Right ventricle myocardium superior (tissue), 1 donor: ENCODE measurements at places on chromosomes 5 and 9.

- no peak for DNase-seq
Observed at GRCh38 chr5:154683101-154683880, 71.9 kb upstream of the LARP1 start.

DNA sequence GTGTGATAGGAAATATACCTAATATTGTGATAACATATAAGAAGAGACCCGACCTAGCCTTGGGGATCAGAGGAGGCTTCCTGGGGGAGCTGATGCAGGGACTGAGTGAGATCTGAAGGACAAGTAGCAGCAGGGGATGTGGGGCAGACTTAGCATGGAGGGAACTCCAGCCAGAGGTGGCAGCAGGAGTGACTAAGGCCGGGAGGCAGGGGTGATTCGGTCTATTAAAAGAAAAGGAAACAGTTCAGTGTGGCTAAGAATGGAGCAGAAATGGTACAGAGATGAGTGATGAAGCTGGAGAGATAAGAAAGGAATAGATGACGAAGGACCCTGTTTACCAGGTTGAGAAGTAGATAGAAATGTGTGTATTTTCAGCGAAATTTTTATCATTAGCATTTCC lies 408.8 kb downstream of the ENC1 start:
- DNase-seq, result no peak

- DNase-seq, result no peak
Observed at GRCh38 chr5:3852161-3852916, 256.7 kb downstream of the IRX1 start.

DNA sequence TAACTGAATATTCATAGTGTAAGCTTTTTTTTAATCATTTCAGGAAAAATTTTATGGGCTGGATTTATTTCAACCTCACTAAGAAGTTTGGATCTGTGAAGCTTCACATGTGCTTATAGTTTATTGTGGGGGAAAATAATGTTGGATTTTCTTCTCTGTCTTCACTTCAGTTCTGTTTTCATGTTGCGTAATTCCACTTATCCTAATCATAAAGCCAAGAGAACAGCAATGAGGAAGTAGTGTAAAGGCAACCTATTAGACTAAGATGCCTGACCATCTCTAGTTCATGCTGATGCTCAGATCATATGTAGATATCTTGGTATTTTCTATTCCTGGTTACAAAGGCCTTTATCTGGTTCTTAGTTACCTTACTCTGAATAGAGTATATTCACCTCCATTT lies 50.0 kb downstream of the CD180 start:
- DNase-seq, result no peak

DNA sequence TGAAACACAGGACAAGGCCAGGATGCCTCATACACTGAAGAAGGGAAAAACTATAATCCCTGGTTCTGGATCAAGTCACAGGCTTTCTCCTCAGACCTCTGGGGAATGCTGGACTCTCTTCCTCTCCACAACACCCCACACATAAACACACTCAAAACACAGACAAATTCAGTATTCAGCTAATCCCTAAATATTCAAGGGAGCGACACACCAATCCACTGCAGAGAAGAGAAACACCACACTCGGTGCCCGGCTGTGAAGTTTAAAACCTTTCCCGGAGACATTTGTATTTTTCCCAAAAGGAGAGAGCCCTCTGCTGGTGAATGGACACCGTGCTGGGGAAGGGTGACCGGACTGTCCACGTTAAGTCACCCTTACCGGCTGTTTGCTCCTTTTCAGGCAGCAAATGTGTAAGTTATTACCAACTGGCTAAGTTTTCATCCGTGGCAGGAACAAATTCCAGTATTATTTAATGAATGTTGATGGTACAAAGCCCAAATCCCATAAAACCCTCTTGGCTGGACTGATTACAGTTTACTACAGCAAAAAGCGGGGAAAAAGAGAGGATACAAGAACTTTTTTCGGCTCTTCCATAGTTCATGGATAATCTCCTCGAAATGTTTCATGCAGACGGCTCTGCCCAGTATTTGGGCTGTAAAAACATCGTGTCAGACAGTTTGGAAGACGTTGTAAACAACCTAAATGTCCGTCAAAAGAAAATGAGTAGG lies 130.9 kb upstream of the SLC30A5 start:
- DNase-seq, result peak; percentile 54

GRCh38 chr5:139246394-139246793 lies 47.1 kb upstream of the MATR3 start:
- no peak for DNase-seq

GRCh38 chr5:94469894-94470329 lies 148.5 kb downstream of the KIAA0825 start:
- no peak for DNase-seq

- no peak for DNase-seq
Observed at GRCh38 chr5:19406576-19407365, 581.2 kb downstream of the CDH18 start.

GRCh38 chr5:158450751-158451171 lies 591.8 kb upstream of the CLINT1 start:
- DNase-seq, result no peak

DNA sequence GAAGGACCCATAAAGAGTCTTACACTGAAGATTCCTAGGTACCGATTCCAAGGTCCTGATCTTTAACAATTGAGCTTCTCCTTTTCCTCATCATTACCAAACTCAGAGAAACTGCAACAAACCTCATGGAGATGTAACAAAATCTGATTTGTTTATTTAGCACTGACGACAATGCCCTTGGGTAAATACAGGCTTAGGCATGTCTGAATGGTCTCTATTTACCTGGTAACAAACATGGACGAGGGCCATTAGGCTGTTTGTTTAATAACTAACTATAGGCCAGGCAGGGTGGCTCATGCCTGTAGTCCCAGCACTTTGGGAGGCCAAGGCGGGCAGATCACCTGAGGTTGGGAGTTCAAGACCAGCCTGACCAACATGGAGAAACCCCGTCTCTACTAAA lies 333.3 kb downstream of the AGTPBP1 start:
- no peak for DNase-seq

- DNase-seq, result no peak
Observed at GRCh38 chr5:144547098-144547499, 376.4 kb downstream of the KCTD16 start.

- DNase-seq, result no peak
Observed at GRCh38 chr9:81999806-82000205, 11.2 kb downstream of the SPATA31D1 start.

- DNase-seq, result peak; percentile 86
Observed at GRCh38 chr9:127968700-127969383, 11.9 kb downstream of the EEIG1 start.

- no peak for DNase-seq
Observed at GRCh38 chr5:178449163-178450070, 140.8 kb downstream of the COL23A1 start.

DNA sequence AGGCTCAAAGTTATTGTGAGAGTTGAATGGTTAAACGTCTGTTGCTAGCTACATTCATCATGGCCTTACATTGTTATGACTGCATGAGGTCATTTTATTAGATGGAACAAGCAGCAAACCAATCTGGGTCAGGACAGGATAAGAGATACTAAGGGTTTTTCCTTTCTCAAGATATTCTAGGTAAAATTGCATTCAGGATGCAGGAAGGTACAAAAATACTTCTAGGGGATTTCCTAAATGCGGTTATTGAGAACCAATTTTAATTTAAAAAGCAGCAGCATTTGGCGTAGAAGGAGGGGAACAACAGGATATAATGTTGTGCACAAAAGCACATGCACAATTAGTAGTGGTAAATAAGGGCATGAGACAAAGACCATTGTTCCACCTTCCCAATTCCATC lies 39.2 kb upstream of the LURAP1L start:
- no peak for DNase-seq

DNA sequence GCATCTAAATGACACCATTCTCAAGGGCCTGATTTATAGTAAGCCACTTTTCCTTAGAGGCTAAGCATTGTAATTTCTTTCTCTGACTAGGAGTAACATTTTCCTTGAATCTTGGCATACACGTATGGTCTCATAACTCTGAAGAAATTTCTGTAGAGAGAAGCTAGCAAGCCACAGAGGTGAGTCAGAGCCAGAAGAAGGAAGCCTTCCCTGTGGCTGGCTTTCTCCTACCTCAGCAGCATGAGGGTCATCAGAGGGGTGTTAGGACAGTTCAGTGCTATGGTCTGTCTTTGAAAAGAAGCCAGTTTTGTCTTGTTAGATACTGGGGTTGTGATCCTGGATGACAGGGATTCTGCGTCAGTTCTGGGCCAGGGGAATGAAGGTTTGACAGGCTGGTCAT lies 3.2 kb downstream of the SNX30 start:
- DNase-seq, result no peak

DNA sequence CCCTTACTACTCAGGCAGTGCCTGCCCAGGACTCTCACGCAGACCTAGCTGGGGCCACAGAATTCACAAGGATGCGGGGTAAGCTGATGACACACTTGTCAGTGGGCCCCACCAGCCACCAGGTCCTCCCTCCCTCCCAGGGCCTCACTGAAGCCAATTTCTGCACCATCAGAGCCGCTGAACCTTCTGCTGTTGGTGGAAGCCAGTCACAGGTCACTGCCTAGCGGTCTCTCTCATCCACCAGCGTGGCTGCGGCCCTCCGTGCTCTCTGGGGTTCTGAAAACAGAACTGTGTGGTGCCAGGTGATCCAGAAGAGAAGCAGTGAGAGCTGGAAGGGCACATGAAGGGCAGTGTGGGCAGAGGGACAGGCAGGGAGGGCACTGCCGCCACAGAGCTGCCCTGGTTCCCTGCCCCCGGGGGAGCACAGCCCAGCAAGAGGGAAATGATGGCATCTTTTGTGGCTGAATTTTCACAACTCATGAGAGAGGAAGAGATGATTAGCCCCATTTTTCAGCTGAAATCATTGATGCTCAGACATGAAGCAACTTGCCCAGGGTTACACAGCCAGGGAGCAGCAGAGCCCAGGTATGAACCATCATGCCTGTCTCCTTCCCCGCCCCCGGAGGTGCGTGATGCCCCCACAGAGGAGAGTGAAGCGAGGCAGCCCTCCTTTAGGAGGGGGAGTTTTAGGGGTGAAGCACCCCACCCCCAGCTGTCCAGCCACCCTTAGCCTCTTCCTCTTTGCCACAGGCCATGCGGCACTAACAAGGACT lies 41.4 kb upstream of the CPLX2 start:
- DNase-seq, result no peak

DNA sequence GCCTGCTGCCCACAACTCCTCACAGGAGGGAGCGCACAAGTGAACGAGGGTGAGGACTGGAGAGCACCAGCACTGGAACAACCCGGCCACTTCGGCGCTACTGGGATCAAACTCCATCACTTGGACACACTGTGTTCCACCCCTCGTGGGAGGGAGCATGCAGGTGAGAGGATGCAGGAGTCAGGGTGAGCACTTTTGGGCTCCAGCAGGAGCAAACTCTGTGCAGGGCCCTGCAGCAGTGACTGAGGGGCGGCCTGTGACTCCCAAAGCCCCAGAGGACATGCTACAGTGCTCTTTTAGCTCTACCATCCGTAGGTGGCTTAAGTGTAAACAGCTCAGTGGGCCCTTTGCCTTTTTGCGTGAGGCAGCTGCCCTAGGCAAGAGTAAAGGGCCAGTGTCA lies 4.4 kb upstream of the MOCS2 start:
- no peak for DNase-seq

DNA sequence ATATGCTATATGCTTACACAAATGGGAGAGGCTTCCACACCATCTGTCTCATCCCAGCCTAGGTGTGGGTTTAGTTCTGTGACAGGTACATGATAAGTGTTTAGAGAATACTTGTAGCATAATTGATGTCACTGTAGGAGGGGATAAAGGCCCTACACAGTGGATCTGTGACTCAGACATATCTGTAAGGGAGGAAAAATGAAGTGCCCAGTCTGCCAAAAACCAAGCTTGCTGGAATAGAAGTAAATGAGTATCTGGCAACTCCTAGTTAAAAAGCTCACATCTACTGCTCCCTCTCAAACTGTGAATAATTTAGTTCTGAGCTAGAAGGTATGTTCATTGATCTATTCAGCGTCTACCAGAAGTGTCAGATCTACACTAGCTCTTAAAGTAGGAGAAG lies 38.9 kb upstream of the FAM174A start:
- DNase-seq, result no peak

DNA sequence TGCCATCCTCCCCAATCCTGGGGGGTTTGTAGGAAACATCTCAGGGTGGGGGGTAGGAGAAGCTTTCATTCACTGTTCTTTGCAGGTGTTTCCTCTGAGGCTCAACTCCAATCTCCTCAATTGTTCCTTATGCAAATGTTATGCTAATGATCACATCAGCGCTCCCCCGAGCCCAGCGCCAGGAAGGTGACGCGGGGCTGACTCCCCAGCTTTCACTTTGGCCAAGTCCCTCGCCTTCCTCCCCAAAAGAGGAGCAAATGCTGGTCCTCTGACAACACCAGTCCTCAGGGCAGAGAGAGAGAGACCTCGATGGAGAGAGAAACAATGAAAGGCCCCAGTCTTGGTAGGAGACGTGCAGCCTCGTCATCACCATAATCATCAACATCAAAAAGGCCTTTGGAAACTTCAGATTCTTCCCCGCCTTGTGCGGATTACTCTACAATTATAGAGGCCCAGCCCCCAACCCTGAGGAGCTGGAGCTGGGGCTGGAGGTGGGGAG lies 39.1 kb downstream of the PCDH1 start:
- DNase-seq, result no peak

DNA sequence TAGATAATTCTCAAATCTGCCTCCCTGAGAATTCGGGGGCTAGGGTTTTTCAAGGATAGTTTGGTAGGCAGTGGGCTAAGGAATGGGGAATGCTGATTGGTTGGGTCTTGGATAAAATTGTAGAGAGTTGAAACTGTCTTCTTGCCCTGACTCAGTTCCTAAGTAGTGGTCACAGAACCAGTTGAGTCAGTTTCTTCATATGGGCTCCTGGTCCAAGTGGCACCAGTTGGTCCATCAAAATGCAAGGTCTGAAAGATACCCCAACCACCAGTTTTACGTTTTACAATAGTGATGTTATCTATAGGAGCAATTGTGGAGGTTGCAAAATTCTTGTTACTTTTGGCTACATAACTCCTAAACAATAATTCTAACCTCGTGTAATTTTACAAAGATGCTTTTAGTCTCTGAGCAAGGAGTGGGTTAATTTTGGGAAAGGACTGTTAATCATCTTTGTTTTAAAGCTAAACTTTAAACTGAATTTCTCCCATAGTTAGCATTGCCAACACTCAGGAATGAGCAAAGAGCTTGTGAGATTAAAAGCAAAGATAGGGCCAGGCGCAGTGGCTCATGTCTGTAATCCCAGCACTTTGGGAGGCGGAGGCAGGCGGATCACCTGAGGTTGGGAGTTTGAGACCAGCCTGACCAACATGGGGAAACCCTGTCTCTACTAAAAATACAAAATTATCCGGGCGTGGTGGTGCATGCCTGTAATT lies 7.7 kb downstream of the CDK7 start:
- no peak for DNase-seq

DNA sequence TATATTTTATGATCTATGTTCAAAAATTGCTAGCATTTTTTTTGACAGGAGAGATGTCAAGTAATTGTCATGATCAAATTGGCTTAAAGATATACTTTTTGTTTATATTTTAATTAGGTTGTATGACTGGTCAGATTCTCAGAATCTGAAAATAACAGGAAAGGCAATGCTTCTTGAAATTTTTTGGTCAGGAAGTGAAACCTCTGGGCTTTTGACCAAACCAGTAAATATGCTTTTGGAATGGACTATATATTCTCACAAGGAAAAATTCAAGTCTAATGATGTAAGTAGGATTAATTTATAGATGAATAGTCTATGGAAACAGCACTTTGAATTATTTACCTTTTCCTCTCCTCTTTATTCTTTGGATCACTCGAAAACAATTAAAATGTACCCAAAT lies 52.3 kb downstream of the SLF1 start:
- DNase-seq, result no peak

- no peak for DNase-seq
Observed at GRCh38 chr5:106634375-106634774, 1036.4 kb downstream of the EFNA5 start.

GRCh38 chr9:16728137-16728508 lies 142.3 kb downstream of the BNC2 start:
- DNase-seq, result no peak
